ENCODE measurements at places on chromosomes 6 and 20.

DNA sequence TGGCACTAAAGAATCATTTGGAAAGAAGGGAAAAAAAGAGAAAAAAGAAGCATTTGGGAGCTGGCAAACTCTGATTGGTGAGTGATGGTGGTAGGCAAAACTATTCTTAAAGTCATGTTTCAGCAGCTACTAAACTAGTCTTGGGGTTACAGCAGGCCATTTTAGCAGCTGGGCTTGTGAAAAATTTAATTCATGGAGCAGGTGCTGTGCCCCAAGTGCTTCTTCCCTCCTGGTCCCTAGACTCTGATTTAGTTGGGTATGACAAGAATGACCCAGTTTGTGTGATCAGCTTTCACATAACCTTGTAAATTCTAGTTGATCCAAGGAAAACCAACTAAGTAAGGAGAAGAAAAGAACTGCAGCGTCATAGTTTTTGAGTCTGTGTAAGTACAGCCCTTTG lies 1.1 kb upstream of the ASIP start:
- no peak for DNase-seq

GRCh38 chr6:114783083-114783482 lies 440.3 kb upstream of the HS3ST5 start:
- DNase-seq: peak; percentile 4

- no peak for DNase-seq
Measured at GRCh38 chr6:14178083-14178445, 60.5 kb downstream of the CD83 start.

- DNase-seq: peak; percentile 45
Measured at GRCh38 chr6:166203003-166203640, 35.5 kb upstream of the TBXT start.

DNA sequence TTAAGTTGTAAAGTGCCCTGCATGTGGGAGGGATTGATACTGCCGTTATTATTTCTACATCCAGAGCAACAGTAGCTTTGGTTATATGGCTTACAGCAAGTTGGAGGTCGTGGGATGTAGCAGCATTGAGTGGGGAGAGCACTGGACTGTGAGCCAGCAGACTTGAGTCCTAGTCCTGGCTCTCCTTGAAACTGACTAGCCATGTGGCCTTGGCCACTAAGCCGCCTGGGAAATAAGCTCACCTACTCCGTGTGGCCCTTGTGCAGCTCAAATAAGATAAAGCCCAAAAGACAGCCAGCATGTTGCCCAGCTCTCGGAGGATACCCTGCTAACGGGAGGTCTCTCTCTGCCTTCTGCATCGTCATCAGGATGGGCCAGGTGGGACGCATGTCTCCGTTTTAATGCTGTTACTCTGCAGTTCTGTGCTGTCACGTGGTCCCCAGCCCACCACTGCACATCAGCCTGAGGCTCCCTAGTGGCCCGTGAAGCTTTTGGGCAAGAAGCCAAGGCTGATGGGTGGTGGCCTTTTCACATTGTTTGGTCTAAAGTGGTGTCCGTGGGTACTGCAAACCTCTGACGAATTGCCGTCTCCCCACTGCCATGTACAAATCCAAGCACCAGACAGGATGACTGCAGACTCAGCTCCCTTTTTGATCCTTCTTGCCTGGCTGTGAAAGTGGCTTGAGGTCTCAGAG lies 7.9 kb downstream of the EPB41L1 start:
- DNase-seq: no peak

DNA sequence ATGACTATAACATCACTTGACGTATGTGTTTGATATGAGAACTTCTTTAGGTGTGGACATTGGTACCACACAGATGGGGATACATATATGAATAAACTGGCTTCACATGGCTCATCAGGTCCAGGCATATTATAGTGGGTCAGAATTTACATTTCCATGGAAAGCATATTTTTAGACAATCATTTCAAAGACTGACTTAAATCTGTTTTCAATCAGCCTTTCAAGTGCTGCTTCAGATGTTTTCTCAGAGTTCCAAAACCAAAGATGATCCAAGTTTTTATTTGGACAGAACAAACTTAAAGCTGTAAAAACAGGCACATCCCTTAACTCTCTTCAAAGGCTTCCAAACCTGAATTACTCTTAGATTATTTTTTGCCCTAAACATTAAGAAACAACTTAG lies 88.1 kb downstream of the PRSS35 start:
- no peak for DNase-seq

- no peak for DNase-seq
Measured at GRCh38 chr6:150966786-150967185, 101.3 kb downstream of the MTHFD1L start.

DNA sequence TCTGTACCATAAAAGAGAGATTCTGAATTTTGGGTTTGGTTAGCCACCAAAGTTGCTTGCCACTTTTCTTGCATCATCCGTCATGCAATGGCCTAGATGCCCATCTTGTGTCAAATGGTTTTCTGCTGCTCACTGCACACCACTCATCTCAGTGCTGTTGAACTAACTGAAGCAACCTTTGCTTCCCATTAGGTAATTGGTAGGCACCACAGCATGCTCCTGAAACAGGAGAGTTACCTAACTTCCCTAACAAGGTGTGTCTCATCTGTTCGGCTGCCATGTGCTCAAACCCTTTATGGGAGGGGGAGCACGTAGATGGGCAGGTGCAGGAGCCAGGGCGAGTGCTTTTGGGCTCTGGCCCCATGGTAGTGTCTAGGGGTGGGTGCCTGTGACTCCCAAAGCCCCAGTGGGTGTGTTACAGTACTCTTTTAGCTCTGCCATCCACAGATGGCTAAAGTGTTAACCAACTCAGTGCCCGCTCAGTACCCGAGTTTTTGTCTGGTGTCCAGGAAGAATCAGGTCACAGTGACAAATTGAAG lies 147.4 kb upstream of the SPACA1 start:
- no peak for DNase-seq

DNA sequence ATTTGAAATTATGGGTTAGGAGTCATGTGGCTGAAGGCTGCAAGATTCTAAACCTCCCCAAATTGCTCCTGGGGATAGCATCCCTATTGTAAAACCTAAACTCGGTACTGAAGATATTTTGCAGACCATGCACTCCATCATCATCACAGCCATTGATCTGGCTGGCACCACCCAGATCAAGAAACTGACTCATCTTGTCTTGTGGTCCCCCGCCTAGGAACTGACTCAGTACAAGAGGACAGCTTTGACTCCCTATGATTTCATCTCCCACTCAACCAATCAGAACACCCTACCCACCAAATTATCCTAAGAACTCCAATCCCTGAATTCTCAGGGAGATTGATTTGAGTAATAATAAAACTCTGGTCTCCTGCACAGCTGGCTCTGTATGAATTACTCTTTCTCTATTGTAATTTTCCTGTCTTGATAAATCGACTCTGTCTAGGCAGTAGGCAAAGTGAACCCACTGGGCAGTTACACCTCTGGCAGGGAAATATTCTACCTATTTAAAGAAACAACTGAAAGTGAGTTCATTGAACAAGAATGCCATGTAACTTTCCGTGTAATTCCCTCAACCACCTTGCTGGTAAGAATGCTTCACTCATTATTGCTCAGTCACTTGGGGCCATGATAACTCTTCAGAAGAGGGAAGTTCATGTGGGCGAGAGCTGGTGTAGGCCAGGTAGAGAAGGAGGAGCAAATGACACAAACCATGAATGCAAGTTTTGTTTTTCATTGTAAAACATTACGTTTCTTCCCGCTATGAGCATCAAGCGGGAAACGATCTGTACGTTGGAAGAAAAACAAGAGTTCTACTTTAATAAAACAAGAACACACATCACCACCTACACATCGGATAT lies 602.9 kb upstream of the ARID1B start:
- no peak for DNase-seq

GRCh38 chr6:132713352-132714134 lies at the start of gene VNN1:
TSS of gene VNN1 (minus strand) at chr6:132714055. CDS start at chr6:132714035, 20 bp downstream.
- DNase-seq: no peak

GRCh38 chr6:12170351-12171092 lies 119.6 kb upstream of the EDN1 start:
- DNase-seq: no peak

DNA sequence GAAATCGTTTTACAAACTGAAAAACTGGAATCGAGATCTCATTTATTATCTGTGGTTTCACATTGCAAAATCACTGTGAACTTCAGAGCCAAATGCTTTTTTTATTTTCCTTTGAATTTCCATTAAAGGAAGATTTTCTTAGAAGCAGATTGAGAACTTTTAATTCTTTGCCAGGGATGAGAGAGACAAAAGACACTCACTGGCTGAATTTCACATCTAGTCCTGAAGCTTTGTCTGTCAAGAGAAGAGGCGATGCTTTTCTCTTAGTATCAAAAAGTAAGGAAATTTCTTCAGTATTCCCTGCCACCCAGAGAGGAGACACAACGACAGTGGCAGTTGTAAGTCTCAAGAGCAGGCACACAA lies 141.8 kb downstream of the TMEM200A start:
- no peak for DNase-seq

GRCh38 chr6:148430897-148431296 lies 88.3 kb downstream of the SASH1 start:
- DNase-seq: no peak

DNA sequence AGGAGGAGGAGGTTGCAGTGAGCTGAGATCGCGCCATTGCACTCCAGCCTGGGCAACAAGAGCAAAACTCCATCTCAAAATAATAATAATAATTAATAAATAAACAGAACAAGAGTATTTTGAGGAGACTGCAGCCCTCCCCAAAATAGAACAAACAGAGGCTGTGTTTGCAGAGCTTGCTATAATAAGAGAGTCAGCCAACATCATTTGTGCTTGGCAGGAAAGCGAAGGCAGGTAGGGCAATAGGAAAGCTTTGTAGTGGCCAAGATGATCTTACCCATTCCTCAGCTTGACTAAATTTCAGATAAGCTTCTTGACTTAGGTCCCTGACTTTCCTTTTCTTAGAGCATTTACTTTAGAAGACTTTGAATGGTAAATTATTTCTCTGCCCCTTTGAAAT lies 6.7 kb downstream of the C6orf141 start:
- no peak for DNase-seq

DNA sequence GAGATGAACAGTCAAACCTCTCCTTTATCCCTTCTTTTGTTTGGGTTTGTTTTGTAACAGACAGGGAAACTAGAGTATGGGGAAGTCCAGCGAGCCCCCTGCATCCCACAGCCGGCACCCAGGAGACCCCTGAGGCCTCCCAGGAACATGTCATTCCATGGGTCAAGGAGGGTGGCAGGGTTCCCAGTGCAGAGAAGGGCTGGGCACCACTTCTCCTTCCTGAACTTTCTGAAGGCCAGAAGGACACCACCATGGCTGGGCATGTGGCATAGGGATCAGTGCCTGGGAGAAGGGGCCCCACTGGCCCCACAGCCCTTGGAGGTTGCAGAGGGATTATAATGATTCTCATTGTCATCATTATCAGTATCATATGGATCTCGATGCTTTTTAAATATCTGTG lies 13.9 kb upstream of the CST7 start:
- no peak for DNase-seq

GRCh38 chr6:6314596-6314995 lies 5.9 kb downstream of the F13A1 start:
- no peak for DNase-seq

- DNase-seq: no peak
Measured at GRCh38 chr6:14212632-14213031, 95.1 kb downstream of the CD83 start.

- no peak for DNase-seq
Measured at GRCh38 chr6:129954749-129955431, 63.5 kb upstream of the L3MBTL3 start.

DNA sequence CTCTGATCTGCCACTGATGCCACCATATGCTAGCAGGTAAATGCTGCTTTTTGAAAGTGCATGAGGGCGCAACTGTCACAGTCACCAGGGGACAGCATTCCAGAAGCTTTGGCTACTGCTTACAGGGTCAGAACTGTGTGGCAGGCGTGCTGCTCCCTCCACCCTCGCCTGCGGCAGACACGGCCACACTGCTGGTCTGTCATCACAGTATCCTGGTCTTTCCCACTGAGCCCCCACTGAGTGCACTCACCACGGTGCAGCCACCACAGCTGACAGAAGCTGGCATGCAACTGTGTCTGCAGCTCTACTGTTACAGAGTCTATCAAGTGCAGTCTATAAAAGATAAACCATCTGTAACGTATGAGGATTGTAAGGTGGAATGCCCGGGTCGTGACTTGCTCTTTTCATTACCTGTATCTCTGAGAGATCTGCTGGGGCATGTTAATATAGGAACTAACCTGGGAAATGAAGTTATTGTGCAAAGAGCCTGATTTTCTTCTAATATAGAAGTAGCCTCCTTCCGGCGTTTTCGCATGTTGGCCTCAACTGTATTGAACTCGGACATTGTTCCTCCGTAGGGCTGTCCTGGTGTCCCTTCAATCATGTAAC lies 24.5 kb downstream of the GCLC start:
- DNase-seq: no peak

- DNase-seq: no peak
Measured at GRCh38 chr6:93575495-93576267, 156.3 kb upstream of the EPHA7 start.

DNA sequence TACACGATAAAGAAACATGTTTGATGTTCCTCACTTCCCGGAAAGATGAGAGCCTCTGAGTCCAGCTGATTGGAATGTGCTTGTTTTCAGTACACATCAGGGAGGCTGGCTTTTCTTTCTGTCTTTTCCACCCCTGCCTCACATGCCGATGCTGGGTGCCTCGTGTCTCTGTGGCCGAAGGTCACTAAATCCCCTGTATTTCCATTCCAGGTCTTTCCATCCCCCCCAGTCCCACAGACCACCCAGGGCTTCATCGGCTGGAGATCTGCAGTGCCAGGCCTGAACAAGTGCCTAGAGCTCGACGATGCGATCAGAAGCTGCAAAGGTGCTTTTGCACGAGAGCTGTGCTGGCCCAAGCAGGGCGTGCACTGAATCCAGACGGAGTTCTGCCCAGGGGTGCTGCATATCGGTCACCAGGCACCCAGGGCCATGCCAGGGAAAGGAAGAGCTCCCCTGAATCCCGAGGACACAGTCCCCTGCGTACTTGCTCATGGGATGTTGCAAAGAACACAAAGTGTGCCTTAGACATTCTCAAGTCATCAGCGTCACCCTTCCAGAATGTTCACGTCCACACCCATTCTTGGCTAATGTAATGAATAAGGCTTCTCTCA lies 67.9 kb downstream of the ANKRD60 start:
- peak; percentile 49 for DNase-seq

DNA sequence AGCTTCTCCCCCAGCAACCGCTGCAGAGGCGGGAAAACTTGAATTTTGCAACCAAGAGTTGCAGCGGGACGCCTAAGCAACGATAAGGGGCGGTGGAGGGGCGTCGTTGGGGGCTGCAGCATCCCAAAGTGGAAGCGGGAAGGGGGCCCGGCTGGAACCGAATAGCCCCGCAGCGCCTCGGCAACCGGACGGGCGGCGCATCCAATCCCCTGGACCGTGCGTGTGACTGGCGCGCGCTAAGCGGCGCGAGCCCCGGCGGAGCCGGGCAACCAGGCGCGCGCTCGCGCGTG lies 670 bp upstream of the PARD6B start:
- no peak for DNase-seq

- no peak for DNase-seq
Measured at GRCh38 chr20:38085026-38085425, 51.5 kb downstream of the RPRD1B start.

All from urothelium cell line (cell line).